MM.1S (cell line): ENCODE measurements at places on chromosomes 3 and 15.

- DNase-seq = no peak
Observed at GRCh38 chr3:121126033-121126706, 218.2 kb downstream of the STXBP5L start.

DNA sequence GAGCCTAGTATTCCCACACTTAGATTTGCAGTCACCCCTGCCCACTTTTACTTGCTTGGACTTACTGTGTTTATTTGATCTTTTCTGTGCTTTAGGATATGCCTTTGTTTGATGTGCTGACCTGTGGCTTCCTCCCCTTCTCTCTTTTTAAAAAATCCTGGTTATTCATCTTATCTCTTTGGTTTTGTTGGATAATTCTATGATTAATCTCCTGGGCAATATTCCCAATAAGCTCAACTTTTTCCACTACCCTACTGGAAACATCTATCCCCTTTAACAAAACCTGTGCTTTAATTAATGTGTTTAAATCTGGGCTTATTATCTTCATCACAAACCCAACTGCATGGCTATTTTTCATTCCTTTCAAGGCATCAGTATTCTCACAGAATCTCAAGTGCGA is 476.0 kb upstream of the TGFBR2 start:
- no peak for DNase-seq

- no peak for DNase-seq
Observed at GRCh38 chr15:61892140-61892539, 168.1 kb downstream of the VPS13C start.

DNA sequence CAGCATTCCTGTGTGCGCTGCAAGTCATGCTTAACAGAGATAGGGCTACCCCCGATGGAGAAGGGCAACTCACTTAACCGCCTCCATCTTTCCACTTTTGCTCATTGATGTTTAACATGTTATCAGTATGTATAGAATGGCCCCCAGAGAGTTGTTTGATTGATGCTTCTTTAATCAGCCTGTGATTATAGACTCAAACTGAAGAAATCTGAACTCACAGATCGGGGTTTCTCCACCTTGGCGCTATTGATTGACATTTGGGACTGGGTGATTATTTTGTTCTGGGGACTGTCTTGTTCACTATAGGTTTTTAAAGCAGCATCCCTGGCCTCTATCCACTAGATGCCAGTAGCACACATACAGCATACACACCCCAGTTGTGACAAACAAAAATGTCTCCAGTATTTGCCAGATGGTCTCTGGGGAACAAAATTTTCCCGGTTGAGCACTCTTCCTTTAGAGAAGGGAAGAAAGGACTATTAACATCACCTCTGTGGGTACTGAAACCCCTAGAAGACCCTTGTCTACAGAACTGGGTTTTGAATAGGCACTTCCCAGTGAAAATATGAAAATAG is 54.4 kb downstream of the LARS2 start:
- DNase-seq = no peak

DNA sequence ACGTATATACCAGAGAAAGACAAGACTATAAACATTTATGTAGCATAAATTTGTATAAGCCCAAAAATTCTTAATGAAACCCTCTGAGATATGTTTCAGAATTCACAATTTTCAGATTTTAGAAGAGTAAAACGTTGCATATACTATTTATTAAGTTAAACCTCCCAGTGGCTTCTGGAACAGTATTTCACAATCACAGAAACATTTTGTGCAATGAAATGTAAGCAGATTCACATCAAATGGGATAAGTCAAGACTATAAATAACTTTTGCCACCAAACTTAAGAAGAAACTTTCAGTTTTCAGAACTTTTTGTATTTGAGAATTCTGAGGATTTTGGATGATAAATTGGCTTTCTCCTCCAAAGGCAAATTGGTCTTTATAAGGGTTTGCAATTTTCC is 9.2 kb downstream of the SLTM start:
- DNase-seq = no peak

DNA sequence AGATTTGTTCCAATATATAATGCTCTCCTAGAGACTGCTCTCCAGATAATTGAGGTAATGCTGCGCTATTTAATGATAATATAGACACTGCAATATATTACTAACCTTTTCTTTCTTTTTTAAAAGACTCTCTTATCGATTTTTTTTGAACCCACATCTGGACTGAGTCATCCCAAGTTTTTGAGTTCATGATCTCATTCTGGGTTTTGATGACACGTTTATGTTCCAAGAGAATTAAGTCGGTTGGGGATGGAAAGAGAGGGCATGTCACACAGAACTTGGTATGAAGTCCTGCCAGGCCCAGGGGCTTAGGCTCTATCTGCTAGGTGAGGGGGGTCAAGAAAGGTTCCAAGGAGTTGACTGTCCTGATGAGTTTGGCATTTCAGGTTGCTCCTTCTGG is 431.1 kb downstream of the MFSD1 start:
- no peak for DNase-seq

DNA sequence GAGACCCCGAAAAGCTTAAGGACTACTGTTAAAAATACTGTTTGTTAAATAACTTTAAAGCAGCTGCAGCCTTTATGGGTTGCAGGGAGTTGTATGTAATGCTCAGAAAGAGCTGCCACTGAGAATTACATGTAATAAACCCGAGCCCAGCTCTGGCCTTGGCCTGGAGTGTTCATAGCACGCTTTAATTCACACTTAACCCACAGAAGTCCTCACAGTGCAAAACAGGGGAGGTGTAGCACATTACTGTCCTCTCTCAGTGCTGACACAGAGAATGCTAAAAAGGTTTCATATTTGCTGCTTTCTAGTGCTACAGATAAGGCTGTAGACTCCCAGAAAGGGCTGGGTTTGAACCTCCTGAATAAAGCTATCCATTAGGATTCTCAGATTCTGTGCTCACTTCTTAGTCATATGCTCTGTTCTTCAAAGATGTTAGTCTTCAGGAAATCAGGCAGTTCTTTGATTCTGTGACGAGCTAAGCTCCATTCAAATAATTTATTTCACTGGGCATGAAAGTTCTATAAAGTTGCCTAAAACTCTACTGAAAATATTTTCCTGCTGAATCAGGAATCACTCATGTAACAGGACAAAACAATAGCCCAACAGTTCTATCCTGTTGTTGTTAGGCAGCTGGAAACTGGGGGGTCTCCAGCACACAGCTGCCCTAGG is 108.0 kb downstream of the SENP2 start:
- no peak for DNase-seq

DNA sequence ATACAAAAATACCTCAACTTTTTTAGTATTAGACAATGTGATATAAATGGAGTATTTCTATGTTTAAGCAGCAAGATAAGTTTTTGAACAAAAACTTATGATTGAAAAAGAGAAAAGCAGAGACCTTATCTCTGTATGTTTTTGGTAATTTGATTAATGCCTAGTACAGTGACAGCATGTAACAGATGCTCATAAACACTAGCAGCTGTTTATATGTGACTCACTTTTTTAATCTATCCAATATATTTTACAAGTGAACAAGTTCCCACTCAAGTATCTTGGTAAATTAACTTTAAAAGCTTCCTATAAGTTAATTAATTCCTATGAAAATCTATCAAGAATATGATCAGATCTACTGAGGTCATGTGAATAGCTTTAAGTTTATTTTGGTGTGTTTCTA is 55.1 kb downstream of the NGLY1 start:
- DNase-seq = no peak

DNA sequence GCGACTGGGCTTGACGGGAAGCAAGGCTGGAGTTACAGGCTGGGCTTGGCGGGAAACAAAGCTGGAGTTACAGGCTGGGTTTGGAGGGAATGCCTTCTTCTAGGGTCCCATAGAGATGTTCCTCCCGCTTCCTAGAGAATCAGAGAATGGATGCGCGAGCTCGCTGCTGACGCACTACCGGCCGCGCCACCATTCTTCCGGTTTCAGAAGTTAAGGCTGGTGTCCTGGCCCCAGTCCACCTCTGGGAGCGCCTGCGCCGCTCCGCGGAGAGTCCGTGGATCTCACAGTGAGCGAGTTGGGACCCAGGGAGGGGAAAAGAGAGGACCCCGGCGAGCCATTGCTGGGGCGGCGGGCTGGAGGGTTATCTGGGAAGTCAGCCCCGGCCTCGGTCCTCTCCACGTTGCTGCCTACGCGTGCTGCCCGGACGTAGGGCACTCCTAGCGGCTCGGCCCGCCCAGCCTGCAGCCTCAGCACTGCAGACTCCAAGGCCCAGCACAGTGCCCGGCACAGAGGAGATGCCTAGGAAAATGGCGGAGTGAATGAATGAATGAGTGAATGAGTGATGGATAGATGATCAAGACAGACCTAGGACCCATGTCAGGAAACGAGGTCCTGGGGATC is at the start of gene ZNF502:
TSS of gene ZNF502 (plus strand) at position 206 of the 621 bp plus-strand sequence. CDS start 7,602 bp downstream, outside the sequence.
- DNase-seq = no peak

DNA sequence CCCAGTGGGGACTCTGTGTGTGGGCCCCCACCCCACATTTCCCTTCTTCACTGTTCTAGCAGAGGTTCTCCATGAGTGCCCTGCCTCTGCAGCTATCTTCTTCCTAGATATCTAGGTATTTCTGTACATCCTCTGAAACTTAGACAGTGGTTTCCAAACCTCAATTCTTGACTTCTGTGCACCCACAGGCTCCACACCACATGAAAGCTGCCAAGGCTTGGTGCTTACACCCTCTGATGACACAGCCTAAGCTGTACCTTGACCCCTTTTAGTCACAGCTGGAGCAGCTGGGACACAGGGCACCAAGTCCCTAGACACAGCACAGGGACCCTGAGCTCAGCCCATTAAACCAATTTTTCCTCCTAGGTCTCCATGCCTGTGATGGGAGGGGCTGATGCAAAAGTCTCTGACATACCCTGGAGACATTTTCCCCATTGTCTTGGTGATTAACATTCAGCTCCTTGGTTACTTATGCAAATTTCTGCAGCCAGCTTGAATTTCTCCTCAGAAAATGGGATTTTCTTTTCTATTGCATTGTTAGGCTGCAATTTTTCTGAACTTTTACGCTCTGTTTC is 304.5 kb downstream of the OTOL1 start:
- peak; percentile 93 for DNase-seq

- DNase-seq = no peak
Observed at GRCh38 chr3:3189102-3189727, 9.7 kb upstream of the CRBN start.

DNA sequence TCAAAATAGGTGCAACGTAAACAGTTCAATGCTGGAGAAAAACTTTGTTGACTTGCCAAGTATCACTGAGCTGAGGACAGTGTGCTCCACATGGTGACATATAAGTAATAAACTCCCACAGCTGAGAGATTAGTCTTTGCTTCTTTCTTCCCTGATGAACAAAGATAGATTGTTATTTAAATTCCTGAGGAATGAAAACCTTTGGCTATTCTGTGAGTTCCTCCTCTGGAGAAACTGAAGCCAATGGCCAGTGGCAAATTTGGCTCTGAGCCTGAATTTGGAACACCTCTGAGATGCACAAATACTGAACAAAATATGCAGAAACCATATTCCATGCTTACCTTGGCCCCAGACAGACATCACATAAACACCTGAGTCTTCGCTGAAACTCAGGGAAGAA is 63.3 kb downstream of the RPL22L1 start:
- no peak for DNase-seq

DNA sequence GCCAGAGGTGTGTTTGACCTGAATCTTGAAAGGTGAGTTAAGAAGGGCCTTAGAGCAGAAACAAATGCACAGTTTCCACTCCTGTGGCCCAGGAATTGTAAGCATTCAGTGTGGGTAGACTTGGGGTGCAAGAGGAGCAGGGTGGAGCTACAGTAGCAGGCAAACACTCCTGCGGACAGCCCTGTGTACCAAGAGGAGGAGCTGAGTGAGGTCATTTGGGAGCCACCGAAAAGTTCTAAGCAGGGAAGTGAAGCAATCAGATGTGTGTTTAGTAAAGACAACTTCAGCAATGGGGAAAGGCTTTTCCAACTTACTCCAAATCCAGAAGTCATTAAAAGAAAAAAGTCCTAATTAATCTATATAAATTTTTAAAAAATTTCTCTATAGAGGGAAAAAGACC is 99.3 kb downstream of the ARHGEF26 start:
- no peak for DNase-seq

- DNase-seq = no peak
Observed at GRCh38 chr15:85094685-85095084, 113.0 kb downstream of the PDE8A start.

- peak; percentile 60 for DNase-seq
Observed at GRCh38 chr15:74983725-74984231, 11.6 kb upstream of the SCAMP5 start.

DNA sequence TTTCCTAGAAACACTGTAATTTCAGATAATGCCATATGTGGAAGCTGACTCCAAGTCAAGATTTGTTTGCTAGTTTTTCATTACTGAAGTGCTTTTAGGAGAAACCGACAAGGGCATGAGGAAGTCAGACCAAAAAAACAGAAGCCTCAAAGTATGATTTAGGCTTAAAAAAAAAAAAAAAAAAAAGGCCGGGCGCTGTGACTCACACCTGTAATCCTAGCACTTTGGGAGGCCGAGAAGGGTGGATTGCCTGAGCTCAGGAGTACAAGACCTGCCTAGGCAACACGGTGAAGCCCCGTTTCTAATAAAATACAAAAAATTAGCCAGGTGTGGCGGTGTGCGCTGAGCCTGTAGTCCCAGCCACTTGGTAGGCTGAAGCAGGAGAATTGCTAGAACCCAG is 11.6 kb downstream of the RPL15 start:
- no peak for DNase-seq

DNA sequence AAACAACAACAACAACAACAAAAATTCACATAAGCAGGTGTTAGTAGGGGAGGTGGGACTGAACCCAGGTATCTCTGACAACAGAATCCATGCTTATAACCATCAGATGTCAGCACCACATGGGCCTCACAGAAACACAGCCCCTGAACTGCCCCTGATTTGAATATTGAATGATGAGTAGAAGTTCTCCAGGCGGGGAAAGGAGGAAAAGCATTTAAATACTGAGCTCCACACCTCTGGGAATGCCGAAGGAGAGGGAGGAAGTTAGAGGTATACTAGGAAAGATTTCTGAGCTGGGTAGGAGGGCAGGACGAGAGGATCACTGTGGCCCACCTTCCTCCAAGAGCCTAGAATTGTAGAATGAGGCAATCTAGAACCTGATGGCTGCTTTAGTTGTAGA is 31.9 kb upstream of the EIF4A2 start:
- no peak for DNase-seq

DNA sequence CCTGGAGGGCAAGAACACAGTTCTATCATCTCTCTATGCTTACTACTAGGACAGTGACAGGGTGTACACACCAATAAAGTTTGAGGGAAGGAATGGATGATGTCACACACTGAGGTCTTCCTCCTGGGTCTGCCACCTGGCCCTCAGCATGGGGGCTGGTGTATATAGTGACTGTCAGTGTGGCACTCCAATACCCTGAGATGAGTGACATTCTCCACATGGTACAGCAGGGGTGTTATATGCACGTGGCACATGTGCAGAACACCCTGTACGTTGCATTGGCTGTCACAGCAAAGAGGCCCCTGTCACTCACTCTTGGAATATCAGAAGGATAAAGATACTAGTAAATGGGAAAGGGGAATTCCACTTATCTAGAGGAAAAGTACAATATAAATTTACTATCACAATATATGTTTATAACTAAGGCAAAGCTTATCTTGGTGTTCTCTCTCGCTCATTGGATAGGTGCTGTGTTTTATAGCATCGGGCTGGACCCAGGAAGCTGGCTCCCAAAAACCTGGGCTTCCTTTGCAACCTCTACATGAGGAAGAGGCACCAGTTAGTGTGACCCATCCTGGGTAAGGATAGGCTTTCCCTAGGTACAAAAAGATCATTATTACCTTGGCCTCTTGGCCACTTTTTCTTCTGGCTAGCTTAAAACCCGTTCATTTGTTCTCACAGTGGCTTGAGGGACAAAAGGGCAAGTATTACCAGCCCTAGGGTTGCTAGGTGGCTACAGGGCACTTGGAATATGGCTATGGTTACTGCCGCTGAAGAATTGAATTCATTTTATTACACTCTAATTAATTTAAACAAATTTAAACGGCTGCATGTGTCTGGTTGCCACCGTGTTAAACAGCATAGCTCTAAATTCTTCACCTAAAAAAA is 54.8 kb upstream of the HES1 start:
- no peak for DNase-seq
